ENCODE measurements at places on chromosomes 2 and 18. TPM values are rescaled to one million over a fixed set of nuclear protein-coding genes. Genes with fewer than 3 reads are reported as not detected.

The OSGEPL1 gene
- 12.9 TPM for polyA plus RNA-seq

The PSMA8 gene
- polyA plus RNA-seq, result not detected

The ZNF385B gene
- 7.9 TPM for polyA plus RNA-seq

The PMS1 gene
- polyA plus RNA-seq, result 24.4 TPM

The SCN1A gene
- 0.25 TPM for polyA plus RNA-seq

The NT5DC4 gene
- polyA plus RNA-seq, result not detected

The RESP18 gene
- not detected for polyA plus RNA-seq

The FBXO11 gene
- 46.0 TPM for polyA plus RNA-seq

The PDE11A gene
- polyA plus RNA-seq, result 0.40 TPM

The TGFBRAP1 gene
- 10.3 TPM for polyA plus RNA-seq

The MOGAT1 gene
- 0.31 TPM for polyA plus RNA-seq

The UGT1A4 gene
- not detected for polyA plus RNA-seq

The NAPG gene
- polyA plus RNA-seq, result 15.2 TPM

The TMEM182 gene
- 189 TPM for polyA plus RNA-seq

The IL36G gene
- polyA plus RNA-seq, result not detected

The FHOD3 gene
- polyA plus RNA-seq, result 42.9 TPM

The TGIF1 gene
- 35.6 TPM for polyA plus RNA-seq

The EIF2AK2 gene
- polyA plus RNA-seq, result 21.2 TPM

The GPR45 gene
- not detected for polyA plus RNA-seq

The C1D gene
- 29.8 TPM for polyA plus RNA-seq

The SPATA3 gene
- not detected for polyA plus RNA-seq

The CCDC141 gene
- polyA plus RNA-seq, result 81.5 TPM

The RAB10 gene
- polyA plus RNA-seq, result 95.1 TPM

The NT5C1B gene
- not detected for polyA plus RNA-seq

The GULP1 gene
- polyA plus RNA-seq, result 18.3 TPM

The VIT gene
- polyA plus RNA-seq, result 3.4 TPM

The MERTK gene
- 4.4 TPM for polyA plus RNA-seq

The MARCHF7 gene
- 103 TPM for polyA plus RNA-seq

The SAG gene
- polyA plus RNA-seq, result 0.22 TPM

The RTKN gene
- polyA plus RNA-seq, result 60.4 TPM

The HNMT gene
- polyA plus RNA-seq, result 26.9 TPM

The KCNJ3 gene
- polyA plus RNA-seq, result 0.79 TPM

The TSPYL6 gene
- polyA plus RNA-seq, result not detected

The GYPC gene
- polyA plus RNA-seq, result 133 TPM

The UGT1A10 gene
- not detected for polyA plus RNA-seq

The SPDYA gene
- polyA plus RNA-seq, result 1.5 TPM

The OTOS gene
- polyA plus RNA-seq, result not detected

The SPEG gene
- polyA plus RNA-seq, result 208 TPM

The SCN2A gene
- not detected for polyA plus RNA-seq
